Activated B cell treated with CpG ODN at 0.5 μM for 24 hours (primary cell): ENCODE measurements at places on chromosomes 4 and X. TPM values are rescaled to one million over a fixed set of nuclear protein-coding genes. Genes with fewer than 3 reads are reported as not detected.

The ENOPH1 gene
- total RNA-seq: 24.6 and 26.0 TPM in 2 replicates

The MAGEB3 gene
- not detected in 2 replicates for total RNA-seq

The MAGEE2 gene
- not detected in 2 replicates for total RNA-seq

The PRMT9 gene
- total RNA-seq: 7.4 and 8.9 TPM in 2 replicates

The LANCL3 gene
- total RNA-seq: 0.09 and 0.12 TPM in 2 replicates

The PCYT1B gene
- not detected in 2 replicates for total RNA-seq

The XK gene
- 0.11 and 0.24 TPM in 2 replicates for total RNA-seq

The SMS gene
- 66.3 and 69.7 TPM in 2 replicates for total RNA-seq

The VCX gene
- not detected in 2 replicates for total RNA-seq

The RNF175 gene
- total RNA-seq: not detected in 2 replicates

The GATA1 gene
- not detected in 2 replicates for total RNA-seq

The IL21 gene
- not detected in 2 replicates for total RNA-seq

The NSUN7 gene
- total RNA-seq: 1.4 and 1.6 TPM in 2 replicates

The BEX1 gene
- total RNA-seq: 0.84 TPM in 1 of 2 replicates, not detected in the other

The PRDM8 gene
- 9.0 and 11.6 TPM in 2 replicates for total RNA-seq

The TNIP3 gene
- 0.15 TPM in 1 of 2 replicates, not detected in the other for total RNA-seq

The UGT2B11 gene
- total RNA-seq: not detected in 2 replicates

The CYSLTR1 gene
- total RNA-seq: 20.5 and 20.7 TPM in 2 replicates

The HERC3 gene
- total RNA-seq: 23.8 and 27.5 TPM in 2 replicates

The OPHN1 gene
- total RNA-seq: 0.04 and 0.51 TPM in 2 replicates

The SPACA5B gene
- not detected in 2 replicates for total RNA-seq

The KLHL4 gene
- not detected in 2 replicates for total RNA-seq

The DCAF16 gene
- total RNA-seq: 42.9 and 57.2 TPM in 2 replicates

The SLBP gene
- 34.0 and 37.8 TPM in 2 replicates for total RNA-seq

The TMPRSS11B gene
- not detected in 2 replicates for total RNA-seq

The SERPINA7 gene
- total RNA-seq: not detected in 2 replicates

The IL15 gene
- total RNA-seq: 3.4 and 3.5 TPM in 2 replicates

The PRSS12 gene
- total RNA-seq: not detected in 2 replicates

The AWAT2 gene
- not detected in 2 replicates for total RNA-seq
